ENCODE measurements at places on chromosomes 5 and 9. TPM values are rescaled to one million over a fixed set of nuclear protein-coding genes. Genes with fewer than 3 reads are reported as not detected.

NKD2 gene
- 14.4 TPM for total RNA-seq

AGPAT2 gene
- total RNA-seq, result 38.3 TPM

SPATA31A3 gene
- total RNA-seq, result not detected

- peaks cover 11% of the 10 kb centered on the region for H3K27me3 ChIP-seq
- no peak overlapping the region for H3K27ac ChIP-seq
- no peak for DNase-seq
- H3K4me3 ChIP-seq, result no peak overlapping the region
Measured at GRCh38 chr5:127396490-127397155, 106.0 kb downstream of the MEGF10 start.

SNCAIP gene
- not detected for total RNA-seq

C5orf52 gene
- not detected for total RNA-seq

- H3K4me3 ChIP-seq, result no peak overlapping the region
- peaks cover 39% of the 10 kb centered on the region for H3K27me3 ChIP-seq
- H3K4me1 ChIP-seq, result no peaks in the 10 kb centered on the region
- DNase-seq, result no peak
Measured at GRCh38 chr5:74412066-74412465, 228.5 kb downstream of the ENC1 start.

- H3K36me3 ChIP-seq, result no peaks in the 10 kb centered on the region
- H3K4me1 ChIP-seq, result peaks cover 9% of the 10 kb centered on the region
- peaks cover 4% of the 10 kb centered on the region for H3K27me3 ChIP-seq
- H3K4me3 ChIP-seq, result no peak overlapping the region
- DNase-seq, result no peak
Measured at GRCh38 chr5:168073311-168073710, 218.1 kb upstream of the WWC1 start.

GRCh38 chr9:113963696-113964494, 87.8 kb downstream of the ZNF618 start:
- no peak overlapping the region for H3K4me3 ChIP-seq
- no peaks in the 10 kb centered on the region for H3K4me1 ChIP-seq
- no peaks in the 10 kb centered on the region for H3K36me3 ChIP-seq
- no peak for DNase-seq
- H3K27ac ChIP-seq, result no peak overlapping the region
- H3K27me3 ChIP-seq, result no peaks in the 10 kb centered on the region

DNA sequence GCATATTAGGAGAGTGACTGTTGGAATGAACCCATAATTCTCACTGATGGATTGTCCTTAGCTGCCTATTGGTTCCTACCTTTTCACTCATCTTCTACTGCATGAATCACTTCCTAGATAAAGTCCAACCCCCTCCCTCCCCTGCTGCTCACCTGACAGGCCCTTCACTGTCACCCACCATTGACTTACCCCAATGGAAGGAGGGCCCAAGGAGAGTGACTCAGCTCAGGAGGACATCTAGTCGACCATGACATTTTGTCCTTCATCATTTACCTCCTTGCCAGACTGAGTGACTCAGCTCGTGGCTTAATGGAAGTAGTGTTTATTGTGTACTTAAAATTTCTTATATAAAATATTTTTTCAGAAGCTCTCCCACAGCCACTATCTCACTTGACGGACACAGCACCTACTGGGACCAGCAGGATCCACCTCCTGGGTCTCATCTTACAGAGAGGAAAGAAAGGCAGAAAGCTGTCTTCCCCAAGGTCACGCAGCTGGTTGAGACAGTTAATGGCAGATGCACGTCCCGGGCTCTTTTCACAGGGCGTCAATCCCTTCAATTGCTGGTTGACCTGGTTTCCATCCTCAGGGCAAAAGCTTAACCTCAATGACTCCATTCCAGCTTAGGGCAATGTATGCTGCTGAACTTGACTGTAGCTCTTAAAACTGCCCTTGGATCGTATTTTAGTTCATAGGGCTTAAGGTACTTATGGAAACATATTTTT, 142.3 kb downstream of the MARCHF11 start:
- no peak overlapping the region for H3K4me3 ChIP-seq
- no peak for DNase-seq
- no peaks in the 10 kb centered on the region for H3K4me1 ChIP-seq
- no peak overlapping the region for H3K27ac ChIP-seq
- H3K36me3 ChIP-seq, result no peaks in the 10 kb centered on the region
- H3K27me3 ChIP-seq, result no peaks in the 10 kb centered on the region

- no peak for DNase-seq
- H3K27ac ChIP-seq, result no peak overlapping the region
- H3K4me1 ChIP-seq, result no peaks in the 10 kb centered on the region
- no peaks in the 10 kb centered on the region for H3K27me3 ChIP-seq
- no peaks in the 10 kb centered on the region for H3K36me3 ChIP-seq
Measured at GRCh38 chr9:134488331-134489280, 153.0 kb upstream of the COL5A1 start.

DNA sequence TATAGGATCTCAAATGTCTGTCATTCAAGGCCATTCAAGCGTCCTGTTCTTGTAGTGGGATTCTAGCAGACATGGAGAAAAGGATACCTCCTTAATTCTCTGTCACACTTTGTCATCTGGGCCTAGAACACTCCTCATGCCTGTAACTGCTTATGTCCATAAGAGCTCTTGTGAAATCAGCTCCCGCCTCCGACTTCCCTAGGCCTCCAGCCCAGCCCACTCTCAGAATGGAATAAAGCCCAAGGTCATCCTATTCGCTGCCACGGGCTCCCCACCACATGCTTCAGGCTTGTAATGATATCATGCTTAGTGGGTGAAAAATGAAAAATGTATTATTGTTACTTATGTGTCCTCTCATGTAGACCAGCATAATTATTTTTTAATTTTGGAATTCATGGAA, 632.5 kb downstream of the ISL1 start:
- H3K27me3 ChIP-seq, result no peaks in the 10 kb centered on the region
- no peak overlapping the region for H3K4me3 ChIP-seq
- H3K27ac ChIP-seq, result no peak overlapping the region
- DNase-seq, result no peak
- no peaks in the 10 kb centered on the region for H3K4me1 ChIP-seq

SMIM23 gene
- total RNA-seq, result not detected

- peaks cover 2% of the 10 kb centered on the region for H3K27me3 ChIP-seq
- DNase-seq, result no peak
- no peak overlapping the region for H3K4me3 ChIP-seq
- H3K36me3 ChIP-seq, result no peaks in the 10 kb centered on the region
- peaks cover 24% of the 10 kb centered on the region for H3K4me1 ChIP-seq
Measured at GRCh38 chr5:176441921-176442323, 6.3 kb upstream of the FAF2 start.

DNA sequence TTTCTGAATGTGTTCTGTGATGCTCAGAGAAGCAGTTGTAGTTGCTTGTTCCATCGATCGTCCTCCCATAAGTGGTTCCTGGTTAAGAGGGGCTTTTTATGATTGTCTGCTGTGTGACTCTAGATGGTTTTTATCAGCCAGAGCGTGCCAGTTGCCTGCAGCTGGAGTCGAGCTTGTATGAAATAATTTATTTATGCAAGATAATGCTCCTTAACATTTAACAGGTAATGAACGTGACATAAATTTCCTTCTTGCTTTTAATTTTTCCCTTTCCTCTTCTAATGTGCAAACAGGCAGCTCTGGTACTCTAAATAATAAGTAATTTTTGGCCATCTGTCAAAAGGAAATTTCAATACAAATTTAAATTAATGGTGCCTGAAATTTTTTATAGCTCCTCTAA, 84.4 kb downstream of the TLE4 start:
- no peak overlapping the region for H3K27ac ChIP-seq
- no peaks in the 10 kb centered on the region for H3K27me3 ChIP-seq
- H3K4me1 ChIP-seq, result peaks cover 4% of the 10 kb centered on the region

- no peaks in the 10 kb centered on the region for H3K36me3 ChIP-seq
- no peaks in the 10 kb centered on the region for H3K27me3 ChIP-seq
- H3K27ac ChIP-seq, result no peak overlapping the region
Measured at GRCh38 chr9:17942498-17942897, 363.6 kb downstream of the SH3GL2 start.

NUTM2G gene
- total RNA-seq, result not detected

GRCh38 chr9:37796232-37796631, 4.4 kb upstream of the DCAF10 start:
- no peak overlapping the region for H3K4me3 ChIP-seq
- H3K27me3 ChIP-seq, result peaks cover 4% of the 10 kb centered on the region
- peaks cover 6% of the 10 kb centered on the region for H3K36me3 ChIP-seq
- H3K4me1 ChIP-seq, result peaks cover 16% of the 10 kb centered on the region

- H3K4me3 ChIP-seq, result no peak overlapping the region
- no peaks in the 10 kb centered on the region for H3K4me1 ChIP-seq
- H3K36me3 ChIP-seq, result no peaks in the 10 kb centered on the region
- DNase-seq, result no peak
Measured at GRCh38 chr9:72187121-72187695, 38.0 kb downstream of the GDA start.

GRCh38 chr5:122447879-122448278, 135.8 kb downstream of the SNCAIP start:
- DNase-seq, result no peak
- H3K27me3 ChIP-seq, result no peaks in the 10 kb centered on the region
- no peaks in the 10 kb centered on the region for H3K36me3 ChIP-seq
- H3K27ac ChIP-seq, result no peak overlapping the region

DNA sequence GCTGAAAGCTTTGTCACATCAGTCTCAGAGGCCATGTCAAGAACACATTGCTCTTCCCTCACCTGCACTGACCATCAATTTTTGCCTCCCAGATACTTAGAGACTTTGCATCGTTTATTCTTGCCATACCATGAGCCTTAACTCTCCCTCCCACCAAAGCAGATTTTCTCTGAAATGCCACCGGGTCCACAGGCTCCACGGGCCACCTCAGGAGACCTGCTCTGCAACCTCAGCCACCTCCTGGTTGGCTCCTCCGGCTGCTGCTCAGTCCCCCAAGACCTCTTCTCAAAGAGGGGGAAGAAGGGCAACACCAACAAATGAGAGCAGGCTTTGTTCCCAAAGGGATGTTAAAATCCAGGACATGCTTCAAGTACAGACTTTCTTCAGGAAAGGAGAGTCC, 400.5 kb downstream of the SPOCK1 start:
- H3K4me3 ChIP-seq, result no peak overlapping the region
- DNase-seq, result no peak

CORO2A gene
- total RNA-seq, result 0.96 TPM

DNA sequence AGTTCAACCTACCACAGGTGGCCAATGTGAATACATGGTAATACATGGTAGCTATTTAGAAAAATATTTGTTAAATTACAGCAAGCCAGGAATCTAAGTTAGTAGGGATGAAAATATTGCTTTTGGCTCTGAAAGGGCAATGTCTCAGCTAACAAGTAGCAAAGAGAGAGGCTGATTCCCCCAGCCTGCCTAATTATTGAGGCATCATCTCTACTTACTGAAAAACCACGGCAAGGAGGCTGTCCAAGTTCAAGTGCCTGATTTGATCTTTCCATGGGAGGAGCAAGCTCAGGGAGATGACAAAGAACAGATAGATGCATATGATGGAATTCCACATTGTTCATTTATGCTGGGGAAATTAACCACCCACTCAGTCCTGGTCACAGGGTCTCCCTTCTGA, 28.7 kb upstream of the UBTD2 start:
- DNase-seq, result no peak
- H3K4me1 ChIP-seq, result no peaks in the 10 kb centered on the region
- no peaks in the 10 kb centered on the region for H3K36me3 ChIP-seq
- H3K4me3 ChIP-seq, result no peak overlapping the region
- peaks cover 14% of the 10 kb centered on the region for H3K27me3 ChIP-seq
- H3K27ac ChIP-seq, result no peak overlapping the region

- H3K4me3 ChIP-seq, result no peak overlapping the region
- no peak overlapping the region for H3K27ac ChIP-seq
- peaks cover 19% of the 10 kb centered on the region for H3K4me1 ChIP-seq
- DNase-seq, result no peak
- H3K27me3 ChIP-seq, result peaks cover 53% of the 10 kb centered on the region
- no peaks in the 10 kb centered on the region for H3K36me3 ChIP-seq
Measured at GRCh38 chr9:121447321-121447834, 52.3 kb downstream of the GGTA1 start.

- no peak overlapping the region for H3K4me3 ChIP-seq
- H3K4me1 ChIP-seq, result peaks cover 1% of the 10 kb centered on the region
- no peak overlapping the region for H3K27ac ChIP-seq
- DNase-seq, result no peak
Measured at GRCh38 chr5:147512659-147513379, 3.0 kb upstream of the DPYSL3 start.

GRCh38 chr5:170631466-170632195, 127.8 kb downstream of the KCNIP1 start:
- peaks cover 4% of the 10 kb centered on the region for H3K4me1 ChIP-seq
- H3K36me3 ChIP-seq, result no peaks in the 10 kb centered on the region
- H3K4me3 ChIP-seq, result no peak overlapping the region
- DNase-seq, result no peak
- H3K27me3 ChIP-seq, result peaks cover 6% of the 10 kb centered on the region
- H3K27ac ChIP-seq, result no peak overlapping the region

GRCh38 chr5:68298479-68298878, 82.9 kb downstream of the PIK3R1 start:
- no peak overlapping the region for H3K27ac ChIP-seq
- peaks cover 92% of the 10 kb centered on the region for H3K36me3 ChIP-seq
- H3K4me3 ChIP-seq, result no peak overlapping the region
- no peaks in the 10 kb centered on the region for H3K27me3 ChIP-seq

DNA sequence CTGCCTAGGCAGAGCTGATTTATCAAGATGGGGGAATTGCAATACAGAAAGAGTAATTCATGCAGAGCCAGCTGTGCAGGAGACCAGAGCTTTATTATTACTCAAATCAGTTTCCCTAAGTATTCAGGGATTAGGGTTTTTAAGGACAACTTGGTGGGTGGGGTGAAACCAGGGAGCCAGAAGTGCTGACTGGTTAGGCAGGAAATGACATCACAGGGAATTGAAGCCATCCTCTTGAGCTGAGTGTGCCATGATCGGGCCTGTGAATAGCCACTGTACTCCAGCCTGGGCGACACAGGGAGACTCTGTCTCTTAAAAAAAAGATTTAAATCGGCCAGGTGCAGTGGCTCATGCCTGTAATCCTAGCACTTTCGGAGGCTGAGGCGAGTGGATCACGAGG, 45.3 kb upstream of the CDK5RAP2 start:
- H3K4me1 ChIP-seq, result peaks cover 10% of the 10 kb centered on the region
- DNase-seq, result no peak
- no peaks in the 10 kb centered on the region for H3K27me3 ChIP-seq
- H3K27ac ChIP-seq, result no peak overlapping the region
- H3K4me3 ChIP-seq, result no peak overlapping the region
- H3K36me3 ChIP-seq, result peaks cover 5% of the 10 kb centered on the region

FAM78A gene
- 55.3 TPM for total RNA-seq
